ENCODE measurements at places on chromosomes 13 and 19.

DNA sequence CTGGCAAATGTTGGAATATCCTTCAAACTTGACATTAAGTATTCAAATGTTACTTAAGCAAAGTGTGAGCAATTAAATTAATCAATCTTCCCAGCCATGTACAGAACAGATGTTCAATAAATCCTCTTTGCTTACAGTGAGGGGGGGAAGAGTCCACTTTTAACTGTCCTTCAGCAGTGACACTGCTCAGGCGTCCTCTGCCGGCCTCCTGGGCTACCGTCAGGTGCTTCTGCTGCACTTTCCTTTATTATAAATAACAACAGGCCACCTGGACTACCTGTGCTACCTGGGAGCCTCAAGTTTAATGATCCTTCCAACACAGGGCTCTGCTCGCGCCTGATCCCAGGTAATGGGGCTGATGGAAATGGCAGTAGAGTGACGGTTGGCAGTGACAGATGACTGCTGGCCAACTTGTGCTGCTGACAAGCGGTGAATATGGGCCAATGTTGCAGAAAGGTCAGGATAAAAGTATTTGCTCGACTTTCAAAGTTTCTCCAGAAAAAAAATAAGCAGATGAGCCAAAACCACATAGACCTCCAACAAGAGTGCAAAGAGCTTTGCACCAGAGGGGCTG lies 460.0 kb upstream of the ZNF507 start:
- DNase-seq = no peak

- no peak for DNase-seq
These were observed 9.1 kb downstream of the ATP8A2 start for GRCh38 chr13:25380741-25381324.

DNA sequence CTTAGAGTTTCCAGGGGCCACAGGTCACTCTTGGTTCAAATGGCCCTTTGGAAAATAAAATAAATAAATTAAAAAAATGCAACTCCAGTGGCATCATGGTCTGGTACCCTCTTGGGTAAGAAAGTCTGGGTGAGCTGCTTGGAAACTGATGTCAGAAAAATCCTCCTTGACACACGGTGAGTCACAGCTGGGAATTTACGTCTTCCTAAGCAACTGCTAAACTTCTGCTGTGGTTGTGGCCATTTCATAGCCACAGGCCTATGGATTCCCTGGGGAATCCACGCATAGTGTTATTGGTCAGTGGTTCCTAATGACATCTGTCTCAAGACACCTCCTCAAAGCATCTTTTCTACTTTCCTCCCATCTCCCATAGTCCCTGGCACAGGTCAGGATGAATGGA lies 220.8 kb downstream of the COG6 start:
- no peak for DNase-seq

DNA sequence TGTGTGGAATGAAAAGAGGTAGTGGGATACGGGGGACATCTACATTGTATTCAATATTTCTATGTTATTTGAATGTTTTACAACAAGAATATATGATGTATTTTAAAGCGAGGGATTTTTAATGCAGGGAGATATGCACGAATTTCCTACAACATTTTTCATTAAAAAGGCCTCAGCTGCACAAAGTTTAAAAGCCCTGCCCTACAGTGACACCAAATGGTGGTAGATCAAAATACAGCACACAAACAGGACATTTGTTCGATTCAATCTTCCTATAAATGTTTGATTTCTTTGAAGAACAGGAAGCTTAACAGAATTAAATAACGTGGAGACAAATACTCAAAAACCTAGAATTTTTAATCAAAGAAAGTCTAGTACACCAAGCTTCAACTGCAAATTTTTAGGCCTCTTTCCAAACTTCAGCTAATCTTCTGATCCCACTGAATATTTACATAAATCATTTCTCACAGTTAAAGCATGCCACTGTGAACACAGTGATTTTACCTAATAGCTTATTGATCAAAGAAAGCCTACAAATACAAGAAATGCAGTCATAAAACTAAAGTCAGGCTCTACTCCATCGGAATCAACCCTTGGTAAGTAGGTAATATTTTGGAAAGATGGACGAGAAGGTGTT lies 257.2 kb downstream of the DIAPH3 start:
- no peak for DNase-seq

DNA sequence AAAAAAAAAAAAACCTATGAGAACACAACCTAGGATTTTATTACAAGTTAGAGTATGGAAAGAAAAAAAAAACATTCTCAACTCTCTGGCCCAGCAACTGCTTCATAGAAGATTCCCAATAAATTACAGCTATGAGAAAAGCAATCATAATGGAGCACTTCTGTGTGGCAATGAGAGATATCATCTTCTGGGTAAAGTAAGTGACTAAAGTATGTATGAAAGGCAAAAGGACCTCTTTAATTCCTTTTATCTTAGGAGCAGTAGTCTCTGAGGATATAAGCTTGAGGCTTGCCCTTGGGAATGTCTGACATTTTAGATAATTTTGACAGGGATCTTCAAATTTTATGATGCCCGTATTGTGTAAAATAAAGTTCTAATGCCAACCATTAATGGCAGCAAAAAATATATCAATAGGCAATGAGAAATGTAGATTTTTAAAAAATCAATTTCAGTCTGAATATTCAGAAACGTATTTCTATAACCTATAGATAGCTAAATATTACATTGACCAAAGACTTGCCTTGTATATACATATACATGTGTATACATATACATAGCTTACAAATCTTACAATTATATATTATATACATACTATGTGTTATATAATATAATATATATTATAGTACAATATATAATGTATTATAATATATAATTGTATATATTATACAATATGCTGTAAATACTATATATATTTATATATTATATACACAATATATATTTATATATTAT lies 823.9 kb upstream of the SLITRK1 start:
- DNase-seq = no peak

- DNase-seq = no peak
These were observed 11.8 kb downstream of the PPP1R37 start for GRCh38 chr19:45104658-45105349.

DNA sequence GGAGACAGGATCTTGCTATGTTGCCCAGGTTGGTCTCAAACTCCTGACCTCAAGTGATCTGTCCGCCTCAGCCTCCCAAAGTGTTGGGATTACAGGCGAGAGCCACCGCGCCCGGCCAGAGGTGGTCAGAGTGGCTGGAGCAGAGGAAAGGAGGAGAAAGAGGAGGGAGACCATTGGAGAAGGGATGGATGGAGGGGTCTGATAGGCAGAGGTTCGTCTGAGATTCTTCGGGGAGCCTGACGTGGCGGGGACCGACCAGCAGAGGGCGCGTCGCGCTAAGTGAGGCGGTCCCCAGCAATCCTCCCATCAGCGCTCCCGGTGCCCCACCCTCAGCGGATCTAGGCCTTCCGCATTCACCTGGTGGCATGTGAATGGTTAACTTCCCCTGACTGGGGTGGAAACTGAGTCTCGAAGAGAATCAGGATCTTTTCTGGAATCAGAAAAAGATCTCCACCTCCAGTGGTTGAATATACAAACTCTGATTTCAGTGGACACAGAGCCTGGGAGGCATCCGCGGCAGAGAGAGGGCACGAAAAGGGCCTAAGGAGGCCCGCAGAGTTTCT lies 8.8 kb downstream of the GTPBP3 start:
- DNase-seq = peak; percentile 53

GRCh38 chr19:33758541-33759013 lies 38.1 kb upstream of the KCTD15 start:
- DNase-seq = no peak

DNA sequence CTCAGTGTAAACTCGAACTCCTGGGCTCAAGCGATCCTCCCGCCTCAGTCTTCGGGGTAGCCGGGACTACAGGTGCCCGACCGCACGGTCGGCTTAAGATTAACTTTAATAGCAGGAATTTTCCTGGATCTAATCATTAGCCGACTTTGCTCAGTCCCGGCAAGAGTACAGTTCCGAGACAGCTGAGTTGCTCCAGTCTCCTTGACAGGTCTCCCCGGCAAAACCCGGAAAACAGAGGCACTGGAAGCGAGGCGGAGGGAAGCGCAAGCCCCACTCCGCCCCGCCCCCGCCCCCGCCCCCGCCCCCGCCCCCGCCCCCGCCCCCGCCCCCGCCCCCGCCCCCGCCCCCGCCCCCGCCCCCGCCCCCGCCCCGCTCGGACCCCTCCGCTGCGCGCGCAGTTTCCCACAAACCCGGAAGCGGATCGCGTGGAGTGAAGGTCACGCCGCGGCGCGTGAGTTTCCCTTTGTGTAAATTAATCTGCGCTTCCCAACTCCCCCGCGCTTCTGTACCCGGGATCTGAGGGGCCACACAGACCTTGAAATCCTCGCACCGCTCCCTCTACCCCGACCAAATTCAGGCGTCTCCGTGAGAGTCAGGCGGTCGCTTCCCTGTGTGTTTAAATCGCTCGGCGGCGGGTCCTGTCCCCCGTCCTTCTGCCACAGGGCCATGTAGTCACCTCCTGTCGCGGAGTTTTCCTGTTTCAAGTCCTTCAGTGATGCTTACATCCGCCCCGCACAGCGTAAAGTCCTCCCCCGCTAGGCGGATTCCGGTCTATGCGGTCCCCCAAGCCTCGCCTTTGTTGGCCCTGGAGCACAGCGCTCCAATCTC lies at the start of gene ZNF480:
ZNF480 (plus strand) TSS at position 397 of the 828 bp plus-strand sequence. CDS start 3,244 bp downstream, outside the sequence.
- DNase-seq = peak; percentile 71

DNA sequence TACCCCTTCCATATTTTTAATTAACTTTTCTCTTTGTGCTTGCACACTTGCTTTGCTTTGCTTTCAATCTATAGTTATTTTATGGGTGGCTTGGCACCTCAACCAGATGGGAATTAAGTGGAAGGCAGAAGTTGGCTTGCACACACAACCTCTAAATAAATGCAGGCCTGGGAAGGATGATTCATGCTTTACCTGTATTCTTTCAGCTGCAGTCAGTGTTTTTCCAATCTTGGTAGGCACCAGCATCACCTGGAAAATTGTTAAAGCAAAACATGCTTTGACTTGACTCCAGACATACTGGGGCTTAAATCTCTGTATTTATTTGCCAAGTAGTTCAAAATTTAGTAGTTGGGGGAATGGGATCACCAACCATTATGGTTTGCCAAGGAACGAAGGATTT lies 543.0 kb downstream of the GPC6 start:
- DNase-seq = no peak

DNA sequence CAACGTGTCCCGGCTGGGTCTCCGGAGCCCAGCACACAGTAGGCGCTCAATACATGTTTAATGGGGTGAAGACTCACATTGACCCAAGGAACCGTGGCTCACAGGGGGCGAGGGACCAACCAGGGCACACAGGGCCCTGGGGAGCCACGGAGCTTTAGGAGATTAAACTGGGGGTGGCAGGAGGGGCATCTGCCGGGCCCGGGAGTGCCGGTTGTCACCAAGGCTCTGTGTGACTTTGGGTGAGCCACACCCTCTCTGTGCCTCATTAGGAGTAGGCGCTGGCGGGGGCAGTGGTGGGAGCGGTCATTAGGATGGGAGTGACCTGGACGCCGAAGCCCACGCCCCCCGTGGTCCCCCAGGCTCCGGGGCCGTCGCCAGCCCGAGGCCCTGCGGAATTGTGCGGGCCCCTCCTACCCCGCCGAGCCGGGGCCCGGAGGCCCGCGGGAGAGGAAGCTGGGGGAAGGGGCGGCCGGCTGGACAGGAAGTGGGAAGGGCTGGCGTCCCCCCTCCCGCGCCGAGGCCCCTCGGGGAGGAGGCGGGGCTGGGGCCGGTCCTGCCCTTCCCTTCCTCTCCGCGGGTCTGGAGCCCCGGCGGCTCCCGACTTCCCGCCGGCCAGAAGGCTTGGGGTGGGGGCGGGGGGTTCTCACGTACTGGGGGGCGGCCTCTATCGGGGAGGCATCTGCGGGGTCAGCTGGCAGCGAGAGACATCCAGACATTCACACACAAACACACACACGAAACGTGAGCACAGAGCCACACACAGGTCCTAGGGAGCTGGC lies 1.8 kb upstream of the SSBP4 start:
- no peak for DNase-seq

DNA sequence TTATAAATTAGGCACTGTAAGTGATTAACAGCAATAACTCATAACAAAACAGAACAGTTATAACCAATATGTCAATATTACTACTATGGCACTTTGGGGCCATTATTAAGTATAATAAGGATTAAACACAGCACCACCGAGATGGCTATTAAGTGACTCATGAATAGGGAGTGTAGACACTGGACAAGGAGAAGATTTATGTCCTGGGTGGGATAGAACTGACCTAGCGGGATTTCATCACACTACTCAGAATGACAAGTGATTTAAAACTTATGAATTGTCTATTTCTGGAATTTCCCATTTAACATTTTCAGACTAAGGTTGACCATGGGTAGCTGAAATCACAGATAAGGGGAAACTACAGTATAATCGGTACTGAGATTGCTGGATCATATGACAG lies 79.0 kb upstream of the SLC7A1 start:
- DNase-seq = no peak

DNA sequence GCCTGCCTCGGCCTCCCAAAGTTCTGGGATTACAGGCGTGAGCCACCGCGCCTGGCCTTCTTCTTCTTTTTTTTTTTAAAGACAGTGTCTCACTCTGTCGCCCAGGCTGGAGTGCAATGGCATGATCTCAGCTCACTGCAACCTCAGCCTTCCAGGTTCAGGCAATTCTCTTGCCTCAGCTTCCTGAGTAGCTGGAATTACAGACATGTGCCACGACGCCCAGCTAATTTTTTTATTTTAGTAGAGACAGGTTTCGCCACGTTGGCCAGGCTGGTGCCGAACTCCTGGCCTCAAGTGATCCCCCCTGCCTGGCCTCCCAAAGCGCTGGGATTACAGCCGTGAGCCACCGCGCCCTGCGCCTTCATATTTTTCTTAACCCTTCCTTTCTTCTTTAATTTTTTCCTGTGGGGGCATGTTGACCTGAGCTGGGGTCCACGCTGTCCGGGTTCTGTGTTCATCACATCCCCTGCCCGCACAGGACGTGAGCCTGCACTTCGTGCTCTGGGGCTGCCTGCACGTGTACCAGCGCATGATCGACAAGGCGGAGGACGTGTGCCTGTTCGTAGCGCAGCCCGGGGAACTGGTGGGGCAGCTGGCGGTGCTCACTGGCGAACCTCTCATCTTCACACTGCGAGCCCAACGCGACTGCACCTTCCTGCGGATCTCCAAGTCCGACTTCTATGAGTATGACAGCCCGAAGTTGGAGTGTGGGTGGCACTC lies 14.1 kb downstream of the PNPLA6 start:
- DNase-seq = no peak

GRCh38 chr13:40640202-40640601 lies 26.2 kb downstream of the FOXO1 start:
- DNase-seq = no peak

- DNase-seq = no peak
These were observed 91.0 kb downstream of the UFM1 start for GRCh38 chr13:38440666-38441065.

DNA sequence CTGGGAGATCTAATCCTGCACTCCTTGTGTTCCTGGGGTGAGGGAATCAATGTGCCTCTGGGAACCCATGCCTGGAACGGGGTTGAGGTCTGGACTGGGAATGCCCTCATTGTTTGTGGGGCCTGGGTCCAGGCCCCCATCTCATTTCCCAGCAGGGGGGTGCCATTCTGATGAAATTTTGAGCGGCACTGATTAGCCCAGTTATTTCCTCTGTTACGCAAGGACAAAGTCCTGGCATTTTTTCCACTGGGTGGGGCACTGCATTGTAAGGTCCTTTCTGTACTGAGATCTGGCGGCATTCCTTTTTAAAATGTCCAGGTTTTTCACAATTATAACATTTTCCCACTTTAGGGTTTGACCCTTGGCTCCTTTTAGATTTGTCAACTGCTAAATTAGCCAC lies 14.8 kb downstream of the FPR3 start:
- DNase-seq = no peak
